ENCODE measurements at places on chromosomes 11 and 22.

DNA sequence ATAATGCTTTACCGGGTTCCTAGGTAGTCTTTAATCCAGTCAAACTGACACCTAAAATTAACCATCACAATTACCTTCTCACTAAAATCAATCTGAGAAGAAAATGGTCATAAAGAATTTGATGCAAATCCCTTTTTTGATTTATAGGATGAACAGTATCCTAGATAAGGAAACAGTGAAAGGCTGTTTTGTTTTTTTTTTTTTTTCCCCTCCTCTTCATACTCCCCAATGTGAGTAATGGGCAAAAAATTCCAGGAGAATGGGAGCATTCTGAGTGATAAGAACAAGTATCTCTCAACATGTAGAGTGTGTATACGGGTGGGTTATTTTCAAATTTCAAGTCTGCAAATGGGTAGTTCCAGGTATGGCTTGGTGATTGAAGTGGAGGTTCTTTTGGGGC is 28.4 kb downstream of the GRAMD1B start:
- no peak for DNase-seq

- DNase-seq, result no peak
These were observed 11.4 kb upstream of the PITPNB start for GRCh38 chr22:27930331-27931060.

GRCh38 chr11:562046-562645 is 1.4 kb downstream of the RASSF7 start:
- no peak for DNase-seq

DNA sequence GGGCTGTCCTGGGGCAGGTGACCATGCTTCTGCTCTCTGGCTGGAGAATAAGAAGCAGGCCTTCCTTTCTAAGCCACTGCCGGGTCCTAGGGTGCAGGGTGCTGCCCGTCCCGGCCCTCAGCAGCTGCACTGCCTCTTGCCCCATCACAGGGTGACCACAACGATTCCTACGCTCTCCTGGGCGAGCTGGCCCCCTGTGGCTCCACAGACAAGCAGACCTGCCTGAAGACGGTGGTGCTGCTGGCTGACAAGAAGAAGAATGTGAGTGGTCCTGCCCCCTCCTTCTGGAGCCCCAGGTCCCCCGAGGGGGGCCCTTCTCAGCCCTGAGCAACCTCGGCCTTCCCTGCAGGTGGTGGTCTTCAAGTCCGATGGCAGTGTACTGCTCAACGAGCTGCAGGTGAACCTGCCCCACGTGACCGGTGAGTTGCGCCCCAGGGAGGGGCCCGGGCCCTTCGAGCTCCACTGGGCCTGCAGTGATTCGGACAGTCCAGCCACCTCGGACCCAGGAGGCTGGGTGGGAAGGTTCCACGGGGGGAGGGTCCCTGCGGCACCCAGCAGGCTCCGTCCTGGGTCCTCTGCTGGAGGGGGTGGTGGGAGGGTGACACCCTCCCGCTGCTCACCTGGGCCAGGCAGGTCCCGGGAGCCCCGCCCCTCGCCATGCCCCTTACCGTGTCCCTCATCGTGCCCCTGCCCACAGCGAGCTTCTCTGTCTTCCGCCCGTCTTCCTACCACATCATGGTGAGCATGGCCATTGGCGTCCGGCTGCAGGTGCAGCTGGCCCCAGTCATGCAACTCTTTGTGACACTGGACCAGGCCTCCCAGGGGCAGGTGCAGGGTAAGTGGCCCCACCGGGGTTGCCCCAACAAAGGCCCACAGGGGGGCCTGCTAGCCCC is 8.3 kb downstream of the MUC2 start:
- no peak for DNase-seq

DNA sequence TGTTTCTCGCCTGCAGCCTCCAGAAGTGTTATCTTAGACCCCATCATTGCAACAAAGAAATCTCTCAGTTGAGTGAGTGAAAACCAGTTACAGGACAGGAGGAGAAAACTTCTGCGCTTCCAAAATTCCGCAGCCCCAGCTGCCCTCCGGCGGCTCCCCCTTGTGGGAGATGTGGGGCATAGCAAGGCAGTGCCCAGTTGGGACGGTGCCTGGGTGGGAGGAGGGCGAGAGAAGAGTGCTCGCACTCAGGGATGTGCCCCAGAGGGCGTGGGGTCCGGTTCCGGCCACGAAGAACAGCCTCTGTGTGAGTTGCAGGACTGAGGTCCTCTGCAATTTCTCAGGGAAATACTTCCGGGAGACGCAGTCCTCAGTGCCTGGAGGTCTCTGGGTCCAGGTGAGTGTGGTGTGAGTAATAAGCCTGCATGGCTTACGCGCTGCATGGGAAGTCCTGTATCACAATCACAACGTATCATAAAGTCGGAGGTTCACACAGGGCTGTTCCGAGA is 87.0 kb upstream of the BLID start:
- peak; percentile 7 for DNase-seq

DNA sequence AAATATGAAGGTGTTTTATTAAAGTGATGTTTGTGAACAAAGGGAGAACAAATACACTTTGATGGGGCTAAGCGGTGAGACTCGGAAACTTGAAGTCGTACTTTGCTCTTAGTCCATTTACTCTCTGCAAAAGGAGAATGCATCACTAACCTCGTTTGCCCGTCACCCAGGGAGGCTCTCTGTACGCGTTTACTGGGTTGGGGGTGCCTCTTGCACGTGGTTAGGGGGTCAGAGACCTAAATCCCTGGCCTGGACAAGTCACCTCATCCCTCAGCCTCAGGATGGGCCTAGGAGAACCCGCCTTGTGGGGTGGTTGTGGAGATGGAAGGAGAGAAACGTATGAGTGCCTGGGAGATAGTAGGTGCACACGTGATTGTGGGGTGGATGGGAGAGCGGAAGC is 803 bp upstream of the IFT27 start:
- no peak for DNase-seq

DNA sequence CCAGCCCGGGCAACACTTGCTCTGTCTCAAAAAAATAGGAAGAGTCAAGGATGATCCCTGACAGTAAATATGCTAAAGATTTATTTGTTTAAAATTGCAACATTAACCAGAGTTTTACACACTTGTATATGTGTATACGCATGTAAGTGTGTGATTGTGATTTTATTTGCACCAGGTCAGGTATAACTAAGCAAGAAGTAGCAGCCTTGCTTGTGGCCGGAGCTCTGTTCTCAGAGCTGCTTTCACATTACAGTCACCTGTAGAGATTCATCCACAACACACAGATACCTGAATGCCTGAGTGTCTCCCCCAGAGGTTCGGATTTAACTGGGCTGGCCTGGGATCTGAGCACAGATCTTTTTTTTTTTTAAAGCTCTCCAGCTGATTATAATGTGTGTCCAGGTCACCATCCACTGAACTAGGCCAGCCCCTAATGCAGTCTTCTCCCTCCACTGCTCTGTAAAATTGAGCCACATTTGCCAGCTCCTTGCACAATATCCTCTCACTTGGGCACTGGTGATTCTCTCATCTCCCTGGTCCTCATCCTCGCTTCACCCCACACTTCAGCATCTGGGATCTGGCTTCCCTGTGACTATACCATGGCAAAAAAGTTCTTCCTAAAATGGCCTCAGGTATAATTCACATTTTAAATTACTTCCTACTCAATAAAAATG is 48.3 kb downstream of the LIF start:
- no peak for DNase-seq

DNA sequence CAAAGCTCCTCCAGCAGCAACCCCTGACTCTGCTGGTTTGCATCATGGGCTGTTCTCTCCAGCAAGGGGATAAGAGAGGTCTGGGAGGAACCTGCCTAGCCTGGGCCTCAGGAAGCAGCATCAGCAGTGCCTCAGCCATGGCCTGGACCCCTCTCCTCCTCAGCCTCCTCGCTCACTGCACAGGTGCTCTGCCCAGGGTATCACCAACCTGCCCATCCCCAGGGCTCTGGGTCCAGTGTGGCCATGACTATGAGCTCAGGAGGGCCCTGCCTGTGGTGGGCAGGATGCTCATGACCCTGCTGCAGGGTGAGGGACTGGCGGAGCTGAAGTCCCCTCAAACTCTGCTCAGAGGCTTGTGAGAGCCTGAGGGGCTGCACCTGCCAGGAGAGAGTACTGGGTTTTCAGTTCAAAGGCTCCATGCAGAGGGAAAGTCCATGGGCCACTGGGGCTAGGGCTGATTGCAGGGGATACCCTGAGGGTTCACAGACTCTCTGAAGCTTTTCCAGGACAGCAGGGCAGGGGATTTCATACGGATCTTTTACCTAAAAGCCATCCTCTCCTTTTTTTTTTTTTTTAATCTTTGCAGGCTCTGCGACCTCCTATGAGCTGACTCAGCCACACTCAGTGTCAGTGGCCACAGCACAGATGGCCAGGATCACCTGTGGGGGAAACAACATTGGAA is 115.8 kb upstream of the IGLL5 start:
- no peak for DNase-seq

GRCh38 chr22:37051391-37052385 is at the start of gene KCTD17:
Gene KCTD17, plus strand, starts transcription at chr22:37051742. Its CDS starts 19 bp downstream, at chr22:37051761.
- DNase-seq, result peak; percentile 79

DNA sequence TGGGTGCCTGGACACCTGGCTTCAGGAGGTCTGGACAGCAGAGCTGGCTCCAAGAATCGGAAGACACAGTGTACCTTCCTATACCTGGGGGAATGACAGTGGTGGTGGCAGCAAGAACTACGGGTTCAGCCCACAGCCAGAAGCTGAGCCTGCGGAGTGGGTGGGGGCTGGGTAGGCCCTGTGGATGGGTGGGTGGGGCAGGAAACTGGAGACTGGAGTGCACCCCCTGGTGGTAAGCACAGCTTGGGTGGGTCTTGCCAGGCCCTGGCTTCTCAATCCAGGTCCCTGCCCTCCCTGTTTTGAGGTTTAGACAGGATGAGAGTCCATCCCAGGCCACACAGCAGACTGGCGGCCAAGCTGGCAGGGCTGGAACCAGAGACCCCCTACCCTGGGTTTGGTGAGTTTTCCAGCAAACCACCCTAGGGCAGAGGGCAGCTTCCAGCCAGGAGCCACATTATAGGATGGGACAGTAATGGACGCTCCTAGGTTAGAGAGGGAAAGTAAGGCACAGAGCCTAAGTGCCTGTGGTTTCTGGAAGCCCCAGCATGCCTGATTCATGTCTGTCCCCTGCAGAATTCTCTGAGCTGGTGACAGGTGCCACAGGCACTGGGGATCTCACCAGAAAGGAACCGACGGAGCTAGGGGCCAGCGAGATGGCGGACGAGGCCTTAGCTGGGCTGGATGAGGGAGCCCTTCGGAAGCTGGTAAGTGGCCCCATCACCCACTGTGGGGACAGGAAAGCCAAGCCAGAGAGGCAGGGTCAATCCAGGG is 1.7 kb downstream of the SMTN start:
- peak; percentile 29 for DNase-seq

DNA sequence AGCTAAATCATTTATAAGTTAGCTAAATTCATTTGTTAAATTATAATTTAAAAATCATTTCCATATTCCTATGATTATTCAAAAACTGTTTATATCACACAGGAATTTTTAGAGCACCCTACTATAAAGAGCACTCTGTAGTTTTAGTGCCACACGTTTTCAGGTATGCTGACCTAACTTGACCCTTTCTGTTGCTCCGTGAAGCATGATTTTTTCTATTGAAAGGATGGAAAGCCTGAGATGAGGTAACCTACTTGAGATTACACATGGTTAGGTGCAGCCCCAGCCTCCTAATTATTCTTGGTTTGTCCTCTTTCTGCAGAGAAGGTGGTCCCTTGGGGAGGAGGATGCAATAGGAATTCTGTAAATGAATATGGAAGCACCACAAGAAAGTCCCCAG is 72.6 kb downstream of the PPFIBP2 start:
- no peak for DNase-seq

- DNase-seq, result no peak
These were observed 22.8 kb downstream of the LARGE1 start for GRCh38 chr22:33897448-33897835.

DNA sequence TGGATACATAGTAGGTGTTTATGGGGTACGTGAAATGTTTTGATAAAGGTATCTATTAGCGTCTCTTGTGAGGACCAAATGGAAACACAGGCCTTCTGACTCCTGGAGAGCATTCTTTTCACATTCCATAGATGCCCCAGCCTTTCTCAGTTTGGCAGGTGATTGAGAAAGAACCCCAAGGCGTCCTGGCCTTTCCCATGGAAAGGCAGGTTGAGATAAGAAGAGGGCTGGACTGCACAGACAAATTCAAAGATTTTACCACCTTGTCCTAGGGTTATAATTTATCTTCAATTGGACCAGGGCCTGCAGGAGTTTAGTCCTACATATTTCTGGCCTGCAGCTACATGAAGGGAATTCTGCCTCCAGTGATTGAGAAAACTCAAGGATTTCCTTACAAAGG is 661 bp upstream of the OLFML1 start:
- no peak for DNase-seq

- no peak for DNase-seq
These were observed 195.2 kb downstream of the TRIM29 start for GRCh38 chr11:119942583-119943297.

GRCh38 chr11:97202613-97203292 is 812.9 kb downstream of the JRKL start:
- no peak for DNase-seq

DNA sequence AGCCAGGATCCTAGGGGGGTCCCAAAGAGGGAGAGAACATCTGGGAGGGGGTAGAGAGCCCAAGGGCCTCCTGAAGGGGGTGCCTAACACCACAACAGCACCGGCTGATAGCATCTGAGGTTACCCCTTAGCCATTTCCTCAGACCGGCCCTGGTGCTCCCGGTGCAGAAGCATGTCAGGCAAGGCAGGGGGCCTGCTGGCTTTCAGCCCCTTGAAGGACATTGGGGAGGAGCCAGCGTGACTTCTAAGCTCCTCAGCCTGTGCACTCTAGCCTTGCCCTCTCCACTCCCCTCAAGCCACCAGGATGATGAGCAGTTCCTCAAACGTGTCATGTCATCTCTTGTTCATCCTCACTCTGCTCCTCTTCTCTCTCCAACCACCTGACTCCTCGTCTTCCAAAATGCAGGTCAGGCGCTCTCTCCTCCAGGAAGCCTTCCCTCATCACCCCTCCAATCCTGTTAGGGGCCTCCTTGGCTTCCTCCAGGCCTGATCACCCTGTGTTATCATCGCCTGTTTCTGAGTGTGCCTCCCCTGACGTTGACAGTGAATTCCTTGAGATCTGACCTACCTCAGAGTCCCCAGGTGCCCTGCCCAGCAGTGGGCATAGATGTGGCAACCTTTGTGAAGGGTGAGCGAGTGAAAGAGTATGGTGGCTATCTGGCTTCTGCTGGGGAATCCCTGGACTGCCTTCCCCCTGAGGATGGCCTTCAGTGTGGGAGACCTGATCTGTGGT is 6.1 kb downstream of the P2RY2 start:
- no peak for DNase-seq

DNA sequence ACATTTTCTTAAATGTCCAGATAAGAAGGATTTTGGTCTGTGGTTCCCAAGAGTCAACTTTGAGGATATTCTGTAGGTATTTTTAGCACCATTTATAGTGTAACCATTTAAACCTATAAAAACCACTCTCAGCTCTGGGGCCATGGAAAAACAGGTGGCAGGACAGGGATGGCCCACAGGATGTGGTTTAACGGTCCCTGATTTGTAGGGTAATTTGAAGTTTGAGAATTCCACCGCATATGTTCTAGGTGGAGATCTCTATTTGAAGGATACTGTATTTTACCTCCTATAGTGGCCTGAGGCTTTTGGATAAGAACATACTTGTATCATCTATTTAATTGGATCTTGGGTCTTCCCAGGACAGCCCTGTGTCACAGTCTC is 62.4 kb upstream of the IGLL5 start:
- DNase-seq, result no peak

- no peak for DNase-seq
These were observed 499 bp downstream of the ATL3 start for GRCh38 chr11:63670433-63671321.

GRCh38 chr11:73155102-73155501 is 13.0 kb upstream of the FCHSD2 start:
- DNase-seq, result no peak

GRCh38 chr11:16985297-16985696 is 28.9 kb downstream of the PLEKHA7 start:
- no peak for DNase-seq

All from stimulated activated CD4-positive, alpha-beta T cell treated with anti-CD3 and anti-CD28 coated beads, TNF-alpha, amount 100 ng/mL, for 24 hours (primary cell).